Stimulated activated CD8-positive, alpha-beta memory T cell treated with anti-CD3 and anti-CD28 coated beads, Interleukin-15, amount 100 ng/mL, for 4 hours (primary cell): ENCODE measurements at places on chromosomes 13 and 19.

- no peak for DNase-seq
These were observed at the start of gene PDE4C for GRCh38 chr19:18225702-18226468. PDE4C (minus strand) TSS chr19:18226438; CDS start chr19:18226415, 23 bp downstream.

- DNase-seq = peak; percentile 25
These were observed 192.1 kb upstream of the TSC22D1 start for GRCh38 chr13:44768239-44768638.

GRCh38 chr13:47146991-47147811 lies 250.3 kb upstream of the HTR2A start:
- DNase-seq = no peak

GRCh38 chr13:25874907-25875306 lies 176.9 kb downstream of the SHISA2 start:
- DNase-seq = peak; percentile 29

DNA sequence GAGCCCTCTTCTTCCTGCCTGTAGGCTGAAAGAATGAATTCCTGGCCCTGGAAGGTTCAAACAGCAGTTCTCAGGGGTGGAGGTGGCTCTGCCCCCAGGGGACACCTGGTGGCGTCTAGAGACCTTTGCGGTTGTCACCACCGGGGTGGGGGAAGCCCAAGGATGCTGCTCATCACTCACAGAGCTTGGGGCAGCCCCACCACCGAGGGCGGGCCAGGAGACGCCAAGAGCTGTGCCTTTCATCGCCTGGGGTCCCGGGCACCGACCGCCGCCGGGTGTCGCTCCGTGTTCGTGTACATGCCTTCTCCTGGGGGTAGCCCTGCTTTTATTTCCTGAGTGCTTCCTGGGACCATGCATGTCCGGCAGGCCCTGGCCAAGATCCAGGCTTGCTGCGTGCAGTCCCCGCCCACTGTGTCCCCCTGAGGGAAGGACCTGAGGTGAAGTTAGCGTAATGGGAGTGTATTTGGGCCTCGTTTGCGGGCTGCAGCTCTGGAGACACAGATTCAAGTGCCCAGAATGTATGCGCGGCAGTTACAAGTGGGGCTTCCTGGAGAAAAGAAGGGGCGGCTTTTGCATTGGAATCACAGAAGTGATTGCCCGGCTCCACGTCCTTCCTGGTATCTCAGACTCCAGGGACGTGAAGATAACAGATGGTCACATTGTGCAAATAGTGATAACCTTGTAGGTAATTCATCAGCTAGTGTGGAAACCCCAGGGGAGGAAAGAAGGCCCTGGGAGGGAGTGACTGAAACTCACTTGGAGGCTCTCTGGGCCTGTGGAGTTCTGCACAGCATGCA lies 7.8 kb downstream of the DOT1L start:
- peak; percentile 81 for DNase-seq

DNA sequence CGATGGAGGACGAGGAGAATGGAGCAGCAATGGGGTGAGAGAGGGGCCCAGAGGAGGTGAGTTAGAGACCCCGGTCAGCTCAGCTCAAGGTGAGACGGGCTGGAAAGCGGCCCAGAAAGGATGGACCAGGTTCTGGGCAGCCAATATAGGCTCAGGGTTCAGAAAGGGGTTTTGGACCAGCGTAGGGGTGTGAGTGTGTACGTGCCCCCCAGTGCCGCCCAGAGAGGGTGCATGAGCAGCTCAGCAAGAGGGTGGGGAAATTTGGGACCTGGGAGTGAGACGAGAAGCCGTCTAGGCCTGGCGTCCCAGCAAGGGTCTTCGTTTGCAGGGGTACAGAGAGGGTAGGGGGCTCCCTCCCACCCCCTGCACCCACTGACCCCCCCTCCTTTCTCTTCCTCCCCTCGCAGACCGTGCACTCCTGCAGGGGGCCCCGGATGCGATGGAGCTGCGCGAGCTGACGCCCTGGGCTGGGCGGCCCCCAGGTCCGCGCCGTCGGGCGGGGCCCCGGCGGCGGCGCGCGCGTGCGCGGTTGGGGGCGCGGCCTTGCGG lies 12.1 kb downstream of the FUT6 start:
- no peak for DNase-seq

DNA sequence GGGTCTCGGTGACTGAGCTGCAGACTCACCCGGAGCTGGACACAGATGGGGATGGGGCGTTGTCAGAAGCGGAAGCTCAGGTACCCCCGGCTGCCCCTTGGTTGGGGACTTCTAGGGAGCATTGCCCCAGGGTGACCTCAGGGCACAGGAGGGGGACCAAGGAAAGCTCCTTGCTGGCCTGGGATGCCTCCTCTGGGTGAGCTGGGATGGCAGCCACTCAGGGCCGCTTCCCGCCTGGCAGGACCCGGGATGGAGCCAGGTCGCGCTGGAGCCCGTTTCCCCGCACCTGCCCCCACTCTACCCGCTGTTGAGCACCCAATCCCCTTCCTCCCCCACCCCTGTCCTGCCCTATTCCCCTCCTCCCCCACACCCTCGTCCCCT lies 10.8 kb downstream of the PRKCSH start:
- DNase-seq = no peak

DNA sequence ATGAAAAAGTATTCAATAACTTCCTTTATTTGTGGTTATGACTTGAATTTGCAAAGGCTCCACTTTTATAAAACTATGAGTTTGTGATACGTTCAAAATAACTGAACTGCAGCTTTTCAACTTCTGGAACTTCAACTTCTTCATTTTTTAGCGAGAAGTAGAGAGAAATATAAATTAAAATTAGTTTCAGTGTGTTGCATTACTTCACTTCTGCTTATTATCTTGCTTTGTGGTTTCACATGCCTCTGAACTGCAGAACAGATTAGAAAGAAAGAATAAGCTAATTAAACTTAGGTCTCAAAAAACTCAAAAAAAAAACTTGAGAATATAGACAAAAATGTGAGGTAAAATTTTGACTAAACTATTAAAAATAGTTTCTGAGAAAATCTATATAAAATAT lies 1073.4 kb downstream of the PCDH17 start:
- no peak for DNase-seq

DNA sequence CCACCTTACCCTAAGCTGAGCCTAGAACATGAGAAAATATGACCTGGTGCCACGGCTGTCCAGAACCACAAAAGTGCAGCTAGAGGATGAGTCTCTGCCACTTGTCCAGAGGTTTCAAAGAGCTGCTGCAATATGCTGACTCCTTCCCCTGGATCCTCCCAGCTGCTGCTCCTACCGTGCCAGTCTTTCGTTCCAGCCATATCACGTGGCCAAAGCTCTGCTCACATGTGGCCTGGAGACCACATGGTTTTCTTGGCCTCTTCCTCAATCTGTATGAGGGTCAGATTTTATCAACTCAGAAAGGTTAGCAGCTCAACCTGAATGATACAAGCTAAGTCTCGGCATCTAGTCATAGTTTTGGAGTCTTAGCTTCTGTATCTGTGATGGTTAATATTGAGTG lies 3.2 kb upstream of the SACS start:
- DNase-seq = no peak

- DNase-seq = no peak
These were observed 49.4 kb downstream of the ZNF91 start for GRCh38 chr19:23345838-23346237.

- no peak for DNase-seq
These were observed 68.5 kb downstream of the TEX29 start for GRCh38 chr13:111388851-111389500.

DNA sequence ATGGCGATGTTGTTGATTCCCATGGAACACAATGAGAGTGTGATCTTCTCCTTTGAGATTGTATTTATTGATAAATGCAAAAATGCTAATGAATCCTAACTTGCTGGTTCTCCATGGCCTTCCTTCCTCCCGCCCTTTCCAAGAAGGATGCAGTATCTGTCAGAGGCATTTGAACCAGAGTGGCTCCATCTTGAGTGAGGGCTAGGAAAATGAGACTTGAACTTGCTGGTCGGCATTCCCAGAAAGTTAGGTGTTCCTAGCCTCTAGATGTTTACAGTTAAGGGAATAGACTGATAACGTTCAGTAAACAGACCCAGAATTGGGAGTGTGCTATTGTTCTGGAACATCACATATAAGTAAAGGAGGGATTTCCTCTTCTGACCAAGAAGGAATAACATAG lies 44.2 kb upstream of the PSG2 start:
- DNase-seq = no peak

GRCh38 chr13:23512762-23513395 lies 57.3 kb upstream of the TNFRSF19 start:
- no peak for DNase-seq

DNA sequence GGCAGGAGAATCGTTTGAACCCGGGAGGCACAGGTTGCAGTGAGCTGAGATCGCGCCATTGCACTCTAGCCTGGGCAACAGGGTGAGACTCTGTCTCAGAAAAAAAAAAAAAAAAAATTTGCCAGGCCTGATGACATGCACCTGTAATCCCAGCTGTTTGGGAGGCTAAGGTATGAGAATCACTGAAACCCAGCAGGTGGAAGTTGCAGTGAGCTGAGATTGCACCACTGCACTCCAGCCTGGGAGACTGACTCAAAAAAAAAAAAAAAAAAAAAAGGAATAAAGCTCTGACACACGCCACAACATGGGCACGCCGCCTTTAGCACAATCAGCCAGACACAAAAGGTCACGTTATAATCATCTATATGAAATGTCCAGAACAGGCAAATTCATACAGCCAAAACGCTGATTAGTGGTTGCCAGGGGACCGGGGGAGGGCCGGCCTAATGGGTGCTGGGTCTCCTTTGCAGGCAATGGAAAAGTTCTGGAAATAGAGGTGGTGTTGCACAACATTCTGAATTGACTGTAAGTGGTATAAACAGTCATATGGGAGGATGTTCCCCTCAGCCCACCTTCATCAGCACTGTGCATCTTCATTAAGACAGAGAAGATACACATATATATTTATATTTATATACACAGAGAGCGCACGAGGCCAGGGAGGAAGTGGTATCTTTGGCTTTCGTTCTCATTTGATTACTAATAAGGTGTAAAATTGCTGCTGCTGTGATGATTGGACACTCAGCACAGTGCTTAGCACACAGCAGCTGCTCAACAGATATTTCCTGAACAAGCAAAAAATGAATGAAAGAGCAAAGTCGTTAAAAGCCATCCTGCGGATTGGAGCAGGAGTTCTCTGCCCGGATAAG lies 3.8 kb downstream of the HSPBP1 start:
- DNase-seq = no peak

DNA sequence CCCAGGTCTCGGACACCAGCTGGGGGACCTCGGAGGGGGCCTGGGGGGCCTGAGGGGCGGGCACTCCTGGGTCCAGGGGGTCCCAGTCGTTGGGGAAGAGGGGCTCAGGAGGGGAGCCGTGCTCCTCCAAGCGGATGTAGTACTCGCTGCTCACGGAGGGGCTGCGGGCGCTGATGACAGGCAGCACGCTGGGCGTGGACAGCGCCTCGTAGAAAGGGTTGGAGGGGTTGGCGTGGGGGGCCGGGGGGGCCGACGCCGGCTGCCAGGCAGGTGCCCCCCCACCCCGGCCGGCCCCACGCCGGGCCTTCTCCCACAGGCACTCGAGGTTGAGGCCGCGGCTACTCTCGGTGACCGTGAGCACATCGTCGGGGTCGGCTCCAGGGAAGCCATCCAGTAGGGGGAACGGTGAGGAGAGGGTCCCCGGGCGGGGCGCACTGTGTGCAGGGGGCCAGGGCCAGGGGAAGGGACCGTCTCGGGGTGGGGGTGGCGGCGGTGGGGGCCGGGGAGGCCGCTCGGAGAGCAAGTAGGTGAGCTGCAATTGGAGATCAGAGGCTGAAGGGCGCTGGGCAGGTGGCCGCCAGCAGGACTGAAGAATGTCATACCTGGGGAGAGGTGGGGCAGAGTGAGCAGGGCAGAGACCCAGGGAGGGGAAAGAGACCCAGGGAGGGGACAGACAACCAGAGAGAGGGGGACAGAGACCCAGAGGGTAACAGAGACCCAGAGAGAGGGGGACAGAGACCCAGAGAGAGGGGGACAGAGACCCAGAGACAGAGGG lies 12.1 kb downstream of the LMTK3 start:
- no peak for DNase-seq

GRCh38 chr13:44044547-44045179 lies 165.0 kb downstream of the LACC1 start:
- DNase-seq = no peak

DNA sequence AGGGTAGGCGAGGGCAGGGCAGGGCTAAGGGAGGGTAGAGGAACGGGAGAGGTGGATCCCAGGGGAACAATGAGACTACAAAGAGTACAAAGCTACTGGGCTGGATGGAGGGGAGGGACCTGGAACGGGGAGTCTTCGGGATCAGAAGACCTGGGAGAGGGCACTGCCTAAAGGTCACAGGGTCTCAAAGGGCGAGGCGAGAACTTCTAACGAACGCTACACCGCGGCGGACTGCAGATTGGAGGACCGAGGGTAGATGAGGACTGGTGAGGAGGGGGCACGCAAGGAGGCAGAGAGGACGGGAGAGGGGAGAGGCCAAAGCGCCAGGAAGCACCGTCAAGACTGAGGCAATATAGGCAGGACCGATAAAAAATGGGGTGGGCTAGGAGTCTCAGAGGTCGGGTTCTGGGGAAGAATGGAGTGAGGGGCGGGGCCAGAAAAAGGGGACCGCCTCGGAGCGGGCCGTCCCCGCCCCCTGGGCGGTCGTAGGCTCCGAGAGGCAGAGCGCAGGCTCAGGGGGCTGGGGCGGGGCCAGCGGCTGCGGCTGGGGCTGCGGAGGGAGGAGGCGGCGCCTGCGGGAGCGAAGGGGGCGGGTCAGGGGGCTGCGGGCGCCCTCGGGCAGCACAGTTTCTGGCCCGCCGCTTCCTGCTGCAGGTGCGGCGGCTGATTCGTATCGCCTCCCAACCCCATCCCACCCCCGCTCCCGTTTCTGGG lies 1.3 kb upstream of the KCNC3 start:
- DNase-seq = peak; percentile 63

- no peak for DNase-seq
These were observed 103.9 kb downstream of the DNAJC15 start for GRCh38 chr13:43127103-43127798.

GRCh38 chr19:49681830-49682229 lies 4.8 kb downstream of the PRMT1 start:
- no peak for DNase-seq

DNA sequence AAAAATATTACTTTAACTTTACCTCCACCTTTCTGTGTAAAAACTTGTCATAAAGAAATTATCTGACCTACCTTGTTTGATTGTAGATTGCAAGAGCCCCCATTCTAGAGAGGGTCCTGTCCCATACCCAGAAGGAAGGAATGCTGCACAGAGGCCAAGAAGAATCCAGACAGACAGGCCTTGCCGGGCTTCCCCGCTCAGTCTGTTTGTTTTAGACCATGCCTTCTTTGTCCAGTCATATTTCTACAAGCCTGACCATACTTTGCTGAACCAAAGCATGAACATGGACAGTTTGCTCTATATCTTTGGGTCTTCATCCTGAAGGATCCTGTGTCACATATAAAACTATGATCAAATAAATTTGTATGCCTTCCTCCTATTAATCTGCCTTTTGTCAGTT lies 95.8 kb upstream of the MYCBP2 start:
- DNase-seq = no peak

DNA sequence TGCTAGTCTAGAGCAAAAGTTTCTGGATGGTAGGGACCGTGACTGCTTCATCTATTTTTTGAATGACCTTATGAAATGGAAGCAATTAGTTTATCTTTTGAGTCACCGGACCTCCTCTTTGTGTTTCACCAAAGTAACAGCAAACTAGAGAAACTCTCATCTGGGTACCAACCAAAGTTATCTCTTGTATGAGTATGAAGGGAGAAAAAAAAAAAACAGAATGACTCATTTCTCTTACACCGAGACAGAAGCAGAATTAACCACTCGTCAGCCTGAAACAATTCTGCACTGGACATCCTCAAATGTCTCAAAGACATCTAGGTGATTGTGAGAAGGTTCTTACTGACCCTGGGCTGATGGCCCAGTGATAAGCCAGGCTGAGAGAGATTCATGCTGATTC lies 18.3 kb downstream of the ZNF100 start:
- no peak for DNase-seq

- no peak for DNase-seq
These were observed 58.2 kb upstream of the USE1 start for GRCh38 chr19:17156947-17157302.

- DNase-seq = peak; percentile 43
These were observed 57.1 kb downstream of the ZNF568 start for GRCh38 chr19:36973021-36973843.
